ENCODE measurements at places on chromosomes 4 and X.
A peak's percentile ranks its signal among the peaks of the same experiment; 100 is the strongest.

DNA sequence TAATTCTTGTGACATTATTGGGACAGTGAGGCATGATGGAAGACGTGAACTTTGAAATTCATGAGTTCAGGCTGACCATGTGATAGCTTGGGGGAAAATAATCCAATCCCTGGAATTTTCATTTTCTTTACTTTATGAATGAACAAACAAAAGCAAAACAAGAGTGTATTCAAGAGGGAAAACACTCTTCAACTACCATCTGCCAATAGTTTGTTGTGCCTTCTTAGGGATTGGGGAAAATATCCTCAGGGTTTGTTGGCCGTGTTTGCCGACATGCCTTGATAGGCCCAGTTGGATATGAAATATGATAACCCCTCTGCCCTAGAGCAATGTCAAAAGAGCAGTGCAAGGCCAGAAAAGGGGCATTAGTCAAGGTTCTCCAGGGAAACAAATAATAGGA lies 80.8 kb upstream of the CLNK start:
- no peak for DNase-seq

GRCh38 chrX:2699959-2700358 lies 8.9 kb downstream of the CD99 start:
- DNase-seq, result no peak

DNA sequence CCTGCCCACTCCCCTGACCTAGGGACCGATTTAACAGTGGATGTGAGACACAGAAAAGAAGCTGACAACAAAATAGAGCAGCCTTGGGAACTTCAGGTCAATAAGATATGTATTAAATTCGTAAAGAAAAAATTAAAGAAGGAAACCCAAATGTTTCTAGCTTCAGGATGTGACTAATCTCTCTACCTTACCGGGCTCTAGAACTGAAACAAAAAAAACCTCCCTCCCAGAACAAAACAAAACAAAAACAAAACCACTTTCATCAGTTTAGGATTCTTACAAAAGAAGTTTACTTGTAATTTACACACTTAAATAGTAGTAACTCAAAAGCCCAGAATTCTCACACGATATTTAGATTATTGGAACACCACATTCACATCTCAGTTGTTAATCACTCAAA lies 185.8 kb upstream of the RPS6KA3 start:
- no peak for DNase-seq

- DNase-seq, result no peak
These were observed 69.0 kb upstream of the HPF1 start for GRCh38 chr4:169826634-169827187.

- DNase-seq, result no peak
These were observed 32.9 kb upstream of the SPRY1 start for GRCh38 chr4:123363729-123364128.

DNA sequence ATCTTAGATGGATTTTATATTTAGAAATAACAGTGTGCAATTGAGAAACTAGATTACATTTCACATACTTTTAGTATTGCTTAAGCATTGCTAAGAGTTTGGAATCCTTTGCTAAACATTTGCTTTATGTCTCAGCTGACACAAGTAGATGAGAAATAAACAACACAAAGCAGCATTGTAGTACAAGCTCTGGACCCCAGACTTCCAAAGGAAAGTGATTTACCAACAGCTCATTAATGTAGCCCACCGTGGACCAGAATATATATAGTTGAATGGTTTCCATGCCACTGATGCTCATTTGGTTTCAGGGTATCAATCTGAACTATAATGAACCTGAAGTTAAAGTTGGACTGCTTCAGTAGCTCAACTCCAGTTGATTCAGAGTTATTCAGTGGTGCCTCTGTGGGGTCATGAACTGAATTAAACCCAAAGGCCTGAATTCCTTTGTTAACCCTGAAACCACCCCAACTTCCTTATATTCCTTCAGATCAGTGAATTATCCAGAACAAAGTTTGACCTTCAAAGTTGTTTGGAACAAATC lies 132.1 kb upstream of the NEIL3 start:
- DNase-seq, result no peak

GRCh38 chr4:31416498-31416897 lies 696.3 kb downstream of the PCDH7 start:
- no peak for DNase-seq

GRCh38 chrX:106611679-106612392 lies at the start of gene RADX:
TSS of gene RADX (plus strand) at chrX:106611978. CDS start at chrX:106612081, 103 bp downstream.
- DNase-seq, result peak; percentile 52

DNA sequence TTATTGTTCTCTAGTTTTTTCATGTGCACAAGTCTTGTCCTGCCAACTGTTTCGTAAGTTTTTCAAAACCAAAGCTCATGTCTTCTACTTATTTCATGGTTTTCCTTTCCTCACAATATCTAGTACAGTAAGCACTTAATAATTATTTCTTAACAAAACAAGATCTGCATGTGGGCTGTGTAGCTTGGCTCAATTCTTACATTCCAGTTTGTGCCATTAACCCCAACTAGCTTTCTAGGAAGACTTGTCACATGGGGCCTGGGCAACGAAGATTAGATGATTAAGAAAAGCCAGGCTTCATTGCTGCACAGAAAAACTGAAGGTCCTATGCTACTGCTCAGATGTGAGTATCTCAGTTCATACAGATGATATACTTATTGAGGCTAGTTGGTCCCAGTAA lies 155.3 kb upstream of the TEX13A start:
- DNase-seq, result no peak

- no peak for DNase-seq
These were observed 20.1 kb upstream of the AP1S2 start for GRCh38 chrX:15874672-15875071.

GRCh38 chrX:1401611-1402430 lies 9.9 kb upstream of the SLC25A6 start:
- no peak for DNase-seq

- no peak for DNase-seq
These were observed 21.2 kb downstream of the SLC2A9 start for GRCh38 chr4:9999956-10000561.

DNA sequence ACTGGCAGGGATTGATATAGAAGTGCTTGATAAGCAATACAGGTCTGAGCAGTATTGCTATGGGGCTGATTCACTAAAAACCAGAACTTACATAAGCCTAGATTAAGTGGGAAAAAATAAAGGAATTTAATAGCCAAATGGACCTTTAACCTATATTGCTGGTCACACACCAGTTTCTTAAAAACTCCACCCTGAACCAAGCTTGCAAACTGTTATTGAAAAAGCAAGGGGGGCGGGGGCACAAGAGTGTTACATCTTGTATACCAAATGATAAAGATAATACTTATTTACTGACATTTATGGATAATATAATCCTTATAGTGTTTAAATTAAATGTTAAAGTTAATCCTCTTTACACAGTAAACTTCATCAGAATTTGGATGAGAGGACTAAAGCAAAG lies 40.3 kb upstream of the PITX2 start:
- DNase-seq, result no peak

DNA sequence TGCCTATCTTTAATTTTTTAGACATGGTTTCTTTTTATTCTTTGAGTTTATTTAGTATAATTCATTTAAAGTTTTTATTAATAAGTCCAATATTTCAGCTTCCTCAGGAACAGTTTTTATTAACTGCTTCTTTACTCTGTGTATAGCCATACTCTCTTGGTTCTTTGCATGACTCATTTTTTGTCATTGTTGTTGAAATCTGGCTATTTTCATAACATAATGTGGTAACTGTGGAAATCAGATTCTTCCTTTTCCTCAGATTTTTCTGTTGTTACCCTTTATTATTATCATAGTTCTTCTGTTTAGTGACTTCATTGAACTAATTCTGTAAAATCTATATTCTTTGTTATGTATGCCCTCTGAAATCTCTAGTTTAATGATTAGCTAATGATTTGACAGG lies 124.9 kb upstream of the CYSLTR1 start:
- DNase-seq, result no peak

- peak; percentile 51 for DNase-seq
These were observed 139.5 kb downstream of the TBL1X start for GRCh38 chrX:9604111-9604907.

GRCh38 chrX:12563121-12563520 lies 228.1 kb upstream of the PRPS2 start:
- DNase-seq, result no peak

DNA sequence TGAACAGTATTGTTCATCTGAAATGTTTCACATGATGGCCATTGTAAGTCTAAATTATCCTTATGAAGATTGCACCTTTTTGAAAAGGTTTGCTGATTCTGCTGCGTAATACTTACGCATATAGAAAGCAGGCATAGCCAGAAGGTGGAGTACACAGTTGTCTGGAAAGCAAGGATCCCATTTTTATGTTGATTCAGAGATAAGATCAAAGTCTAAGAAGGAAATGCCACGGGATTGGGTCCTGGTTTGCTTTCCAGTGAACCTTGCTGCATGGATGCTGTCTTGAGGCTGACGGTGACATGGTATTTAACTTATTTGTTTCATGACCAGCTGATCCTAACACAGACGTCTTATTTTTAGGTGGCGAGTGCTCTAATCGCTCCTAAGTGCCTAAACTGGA lies 15.5 kb downstream of the MAGEA9B start:
- DNase-seq, result no peak

- DNase-seq, result no peak
These were observed 5.6 kb downstream of the PCDH10 start for GRCh38 chr4:133154725-133155124.

- no peak for DNase-seq
These were observed 1.2 kb downstream of the AKAP17A start for GRCh38 chrX:1592470-1593142.

DNA sequence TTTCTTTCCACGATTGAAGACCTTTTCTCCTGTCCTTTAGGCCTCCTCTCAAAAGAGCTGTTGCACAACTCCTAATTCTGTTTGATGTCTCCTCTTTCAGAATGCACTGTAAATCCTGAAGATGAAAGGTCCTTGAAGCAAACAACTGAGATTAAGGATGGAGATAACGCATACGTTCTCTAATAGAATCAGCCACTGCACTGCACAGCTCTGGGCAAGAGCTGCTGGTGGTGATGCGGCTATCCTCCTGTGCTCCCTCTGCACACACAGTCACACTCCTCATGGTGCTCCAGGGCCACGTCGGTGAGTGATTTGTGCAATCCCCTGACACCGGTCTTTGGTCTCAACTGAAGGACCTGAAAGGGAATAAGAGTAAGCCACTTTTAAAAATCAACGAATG lies 208.7 kb downstream of the PDGFC start:
- DNase-seq, result no peak

DNA sequence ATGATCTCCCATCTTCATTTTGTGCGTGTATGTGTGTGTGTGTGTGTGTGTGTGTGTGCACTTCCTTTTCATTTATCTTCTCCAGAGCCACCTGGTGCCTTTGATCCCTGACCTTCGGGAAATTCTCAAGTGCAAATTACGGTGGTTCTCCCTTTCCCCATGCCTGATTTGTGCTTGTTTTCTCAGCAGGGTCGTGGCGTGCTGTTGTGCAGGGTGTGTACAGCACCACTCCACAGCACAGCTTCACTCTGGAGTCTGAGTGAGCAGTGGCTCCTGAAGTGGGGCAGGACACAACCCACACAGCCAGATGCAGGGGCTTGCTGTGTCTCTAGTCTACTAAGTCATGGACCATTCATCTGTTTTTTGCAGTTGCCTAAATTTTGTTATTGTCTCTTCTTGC lies 114.2 kb upstream of the TBC1D9 start:
- no peak for DNase-seq

DNA sequence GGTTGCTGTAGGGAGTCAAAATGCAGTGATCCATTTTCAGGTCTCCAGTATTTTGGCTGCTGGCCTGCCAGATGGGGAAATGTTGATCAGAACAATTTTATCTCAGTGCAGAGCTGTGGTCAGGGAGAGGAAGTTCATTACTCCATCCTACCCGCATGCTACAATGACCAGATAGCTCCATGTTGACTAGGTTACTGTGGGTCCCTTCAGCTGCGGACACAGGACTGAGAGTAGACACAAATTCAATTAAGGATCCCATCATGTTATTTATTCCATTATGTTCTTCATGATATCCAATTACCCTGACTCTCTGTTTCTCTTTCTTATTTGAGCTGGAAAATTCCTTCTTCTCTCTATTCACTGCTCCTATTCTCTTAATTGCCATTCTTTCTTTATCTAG lies 16.3 kb downstream of the SYNPO2 start:
- no peak for DNase-seq

DNA sequence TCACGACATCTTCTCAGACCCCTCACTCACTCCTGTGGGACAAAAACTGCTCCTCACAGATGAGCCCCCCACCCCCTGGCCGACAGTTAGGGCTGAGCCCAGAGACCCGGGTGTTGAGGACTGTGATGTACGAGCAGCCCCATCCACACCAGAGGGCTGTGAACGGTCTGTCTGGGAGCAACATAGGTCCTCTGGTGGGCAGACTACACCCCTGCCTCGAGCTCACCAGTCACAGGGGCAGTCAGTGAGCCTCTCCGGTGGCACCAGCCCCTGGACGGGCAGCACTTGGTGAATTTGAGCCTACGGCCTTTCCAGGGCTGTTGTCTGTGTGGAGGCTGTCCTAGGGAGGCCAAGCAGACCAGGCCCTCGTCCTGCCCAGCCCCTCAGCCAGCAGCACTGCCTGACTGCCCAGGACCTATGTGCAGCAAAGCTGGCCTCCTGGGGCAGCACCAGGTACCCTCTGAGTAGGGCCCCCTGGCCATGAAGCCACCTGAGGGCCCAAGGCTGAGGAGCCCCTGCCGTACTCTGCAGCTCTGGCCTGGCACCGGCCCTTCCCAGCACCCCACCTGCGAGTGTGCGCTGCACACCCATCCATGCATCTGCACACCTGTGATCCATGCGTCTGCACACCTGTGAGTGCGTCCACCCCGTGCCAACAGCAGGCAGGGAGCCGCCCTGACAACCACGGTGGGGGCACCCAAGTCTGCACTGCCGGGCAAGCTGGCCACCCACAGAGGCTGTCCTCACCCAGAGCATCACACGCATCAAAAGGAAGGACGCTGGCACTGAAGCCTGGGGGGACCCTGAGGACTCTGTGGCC lies 111.6 kb upstream of the NKX1-1 start:
- DNase-seq, result no peak

- DNase-seq, result peak; percentile 83
These were observed 119.1 kb upstream of the TRIM2 start for GRCh38 chr4:153084980-153085630.

DNA sequence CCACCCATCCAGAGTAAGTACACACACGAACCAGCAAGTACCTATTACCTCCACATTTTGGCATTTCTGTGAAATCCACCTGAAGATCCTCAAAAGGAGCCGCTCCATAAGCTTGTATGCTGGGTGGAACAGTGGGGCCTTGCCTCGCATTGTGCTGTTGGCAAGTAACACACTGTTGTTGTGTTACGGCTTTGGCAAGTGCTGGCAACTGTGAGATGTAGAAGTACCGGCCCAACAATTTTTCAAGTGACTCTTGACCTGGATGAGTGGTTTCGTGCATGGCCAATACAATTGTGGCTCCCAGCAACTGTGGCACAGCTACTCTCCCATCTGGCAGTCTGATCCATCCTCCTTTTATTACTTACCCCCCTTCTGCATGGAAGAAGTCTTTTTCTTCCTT lies 128.7 kb downstream of the CCNB3 start:
- no peak for DNase-seq

DNA sequence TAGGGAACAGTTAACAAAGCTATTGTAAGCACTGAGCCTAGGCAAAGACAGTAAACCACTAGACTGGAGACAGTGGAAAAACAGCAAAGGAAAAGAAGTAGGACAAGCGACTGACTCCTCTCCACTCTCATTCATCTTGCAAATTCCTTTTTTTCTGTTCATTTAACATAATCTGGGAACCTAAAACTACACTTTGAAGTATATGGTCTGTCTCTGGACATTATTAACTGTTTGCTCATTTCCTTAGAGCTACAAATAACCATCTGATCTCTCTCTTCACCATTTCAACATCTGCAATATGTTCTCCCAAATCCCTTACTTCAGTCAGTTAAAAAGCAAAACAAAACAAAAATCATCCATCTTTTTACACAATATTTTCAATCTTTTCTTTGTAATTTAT lies 642 bp downstream of the HMGN5 start:
- DNase-seq, result no peak
